ENCODE measurements at places on chromosomes 5 and 9. TPM values are rescaled to one million over a fixed set of nuclear protein-coding genes. Genes with fewer than 3 reads are reported as not detected.

PCDHA4 gene
- total RNA-seq: not detected

TMEM141 gene
- total RNA-seq: 16.5 TPM

OCLN gene
- total RNA-seq: 9.0 TPM

BNC2 gene
- not detected for total RNA-seq

PCDHGA11 gene
- not detected for total RNA-seq

AHRR gene
- total RNA-seq: 4.4 TPM
